ENCODE measurements at places on chromosomes 13 and 19.
A peak's percentile ranks its signal among the peaks of the same experiment; 100 is the strongest.

DNA sequence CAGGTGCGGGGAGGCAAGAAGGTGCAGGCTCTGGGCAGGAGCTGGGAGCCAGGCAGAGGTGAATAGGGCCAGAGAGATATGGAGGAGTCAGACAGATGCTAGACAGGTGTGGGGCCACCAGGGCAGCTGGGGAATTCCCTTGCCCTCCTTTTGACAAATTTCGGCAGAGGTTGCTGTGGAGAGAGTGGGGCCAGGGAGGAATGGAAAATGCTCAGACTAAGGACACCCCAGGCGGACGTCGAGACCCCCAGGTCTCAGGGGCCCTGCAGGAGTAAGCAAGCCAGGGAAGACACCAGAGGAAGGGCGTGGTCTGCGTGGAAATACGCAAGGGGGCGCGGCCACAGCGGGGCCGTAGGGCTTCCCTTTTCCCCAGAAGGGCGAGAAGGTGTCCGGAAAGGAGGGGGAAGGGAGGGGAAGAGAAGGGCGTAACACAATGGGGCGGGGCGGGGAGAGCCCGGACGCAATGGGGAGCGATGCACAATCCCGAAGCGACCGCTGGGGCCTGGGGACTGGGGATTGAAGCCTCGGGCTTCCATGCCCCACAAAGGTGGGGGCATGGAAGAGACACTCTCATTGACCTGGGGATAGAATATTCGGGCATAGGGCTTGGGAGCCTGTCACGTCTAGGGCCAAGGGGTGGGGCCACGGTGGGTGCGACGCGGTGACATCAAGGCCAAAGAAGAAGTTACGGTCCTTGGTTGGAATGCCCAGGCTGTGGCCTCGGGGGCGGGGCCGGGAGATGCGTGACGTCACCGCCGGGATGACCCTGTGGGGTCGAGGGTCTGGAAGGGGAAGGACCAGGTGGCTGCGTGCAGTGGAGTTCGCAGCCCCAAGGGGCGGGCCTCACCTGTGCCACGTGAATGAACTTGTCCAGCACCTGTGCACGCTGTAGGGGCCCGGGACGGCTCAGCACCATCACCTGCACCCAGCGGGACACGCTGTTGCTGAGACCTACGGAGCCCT is 8.2 kb downstream of the RASGRP4 start:
- DNase-seq = peak; percentile 48

DNA sequence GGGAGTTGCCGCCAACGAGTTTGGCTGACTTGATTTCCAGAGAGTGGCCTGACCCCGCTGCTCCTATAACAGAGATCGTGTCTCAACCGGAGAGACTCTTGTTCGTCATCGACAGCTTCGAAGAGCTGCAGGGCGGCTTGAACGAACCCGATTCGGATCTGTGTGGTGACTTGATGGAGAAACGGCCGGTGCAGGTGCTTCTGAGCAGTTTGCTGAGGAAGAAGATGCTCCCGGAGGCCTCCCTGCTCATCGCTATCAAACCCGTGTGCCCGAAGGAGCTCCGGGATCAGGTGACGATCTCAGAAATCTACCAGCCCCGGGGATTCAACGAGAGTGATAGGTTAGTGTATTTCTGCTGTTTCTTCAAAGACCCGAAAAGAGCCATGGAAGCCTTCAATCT is 21.6 kb downstream of the NLRP4 start:
- no peak for DNase-seq

GRCh38 chr13:33697926-33698325 is 120.0 kb upstream of the RFC3 start:
- DNase-seq = no peak

DNA sequence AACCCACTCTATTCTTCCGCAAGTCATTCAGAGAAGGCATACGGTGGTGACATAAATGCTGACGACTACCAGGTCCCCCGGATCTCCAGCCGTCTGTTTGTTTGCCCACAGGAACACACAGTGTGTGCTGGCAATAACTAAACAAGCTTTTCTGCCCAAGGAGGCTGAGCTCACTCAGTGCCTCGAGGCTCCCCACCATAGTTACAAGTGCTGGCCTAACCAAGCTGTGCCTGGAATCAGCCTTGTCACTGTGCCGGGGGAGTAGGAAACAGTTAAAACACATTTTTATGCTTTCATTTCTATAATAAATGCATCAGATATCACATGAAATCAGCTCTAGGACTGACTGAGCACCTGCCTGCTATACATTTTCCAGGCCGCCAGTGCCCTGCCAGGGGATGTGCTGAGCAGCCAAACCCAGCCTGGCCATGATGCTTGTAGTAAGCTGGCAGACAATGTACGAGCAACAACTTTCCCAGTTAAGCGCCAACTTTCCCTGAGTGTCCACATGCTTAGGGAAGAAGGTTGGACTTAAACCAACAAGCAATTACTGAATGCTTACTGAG is 28.1 kb downstream of the BRD4 start:
- DNase-seq = no peak

All from PC-9 (cell line).